CD4-positive, alpha-beta T cell treated with Interleukin-6 for 4 hours (primary cell): ENCODE measurements at places on chromosomes 1 and 21.
A peak's percentile ranks its signal among the peaks of the same experiment; 100 is the strongest.

DNA sequence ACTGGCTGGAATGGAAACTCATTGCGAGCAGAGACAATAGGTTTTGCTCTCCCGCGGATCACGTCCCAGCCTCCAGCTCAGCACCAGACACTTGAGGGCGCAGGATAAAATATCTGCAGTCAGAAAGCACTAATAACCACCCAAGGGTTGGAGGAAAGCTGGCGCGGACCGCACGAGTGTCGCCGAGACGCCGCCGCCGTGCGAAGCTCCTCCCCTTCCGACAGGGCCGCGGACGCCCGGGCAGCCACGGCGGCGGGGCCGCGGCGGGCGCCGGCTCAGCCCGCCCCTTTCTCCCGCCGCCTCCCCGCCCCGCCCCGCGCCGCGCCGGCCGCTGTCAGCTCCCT lies at the start of gene CMPK1:
Gene CMPK1 (plus strand): TSS at position 213 of the 344 bp plus-strand sequence. CDS start 156 bp downstream, outside the sequence.
- peak; percentile 86 for DNase-seq

GRCh38 chr1:41901551-41901950 lies 17.2 kb downstream of the HIVEP3 start:
- DNase-seq, result no peak

GRCh38 chr1:51347398-51348146 lies 17.2 kb upstream of the TTC39A start:
- DNase-seq, result no peak

GRCh38 chr1:97864615-97865014 lies 56.2 kb downstream of the DPYD start:
- no peak for DNase-seq

DNA sequence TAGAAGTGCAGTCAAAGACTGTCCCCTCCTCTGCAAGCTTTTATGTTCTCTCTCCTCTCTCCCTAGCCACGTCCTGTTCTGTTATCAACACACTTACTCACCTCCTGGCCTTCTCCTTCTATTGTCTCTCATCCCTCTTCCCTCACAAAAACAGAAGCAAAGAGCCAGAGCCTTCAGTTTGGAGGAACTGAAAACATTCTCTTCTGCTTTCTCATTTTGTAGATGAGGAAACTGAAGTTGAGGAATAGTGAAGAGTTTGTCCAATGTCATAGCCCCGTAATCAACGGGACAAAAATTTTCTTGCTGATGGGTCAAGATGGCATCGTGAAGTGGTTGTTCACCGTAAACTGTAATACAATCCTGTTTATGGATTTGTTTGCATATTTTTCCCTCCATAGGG lies 1.9 kb downstream of the NLRP3 start:
- no peak for DNase-seq

- no peak for DNase-seq
Measured at GRCh38 chr1:31585736-31586365, 9.5 kb downstream of the TINAGL1 start.

- no peak for DNase-seq
Measured at GRCh38 chr1:199811163-199811562, 216.3 kb upstream of the NR5A2 start.

- no peak for DNase-seq
Measured at GRCh38 chr1:35587736-35588135, 14.6 kb downstream of the TFAP2E start.

- DNase-seq, result no peak
Measured at GRCh38 chr1:86430376-86430775, 6.4 kb downstream of the CLCA2 start.

DNA sequence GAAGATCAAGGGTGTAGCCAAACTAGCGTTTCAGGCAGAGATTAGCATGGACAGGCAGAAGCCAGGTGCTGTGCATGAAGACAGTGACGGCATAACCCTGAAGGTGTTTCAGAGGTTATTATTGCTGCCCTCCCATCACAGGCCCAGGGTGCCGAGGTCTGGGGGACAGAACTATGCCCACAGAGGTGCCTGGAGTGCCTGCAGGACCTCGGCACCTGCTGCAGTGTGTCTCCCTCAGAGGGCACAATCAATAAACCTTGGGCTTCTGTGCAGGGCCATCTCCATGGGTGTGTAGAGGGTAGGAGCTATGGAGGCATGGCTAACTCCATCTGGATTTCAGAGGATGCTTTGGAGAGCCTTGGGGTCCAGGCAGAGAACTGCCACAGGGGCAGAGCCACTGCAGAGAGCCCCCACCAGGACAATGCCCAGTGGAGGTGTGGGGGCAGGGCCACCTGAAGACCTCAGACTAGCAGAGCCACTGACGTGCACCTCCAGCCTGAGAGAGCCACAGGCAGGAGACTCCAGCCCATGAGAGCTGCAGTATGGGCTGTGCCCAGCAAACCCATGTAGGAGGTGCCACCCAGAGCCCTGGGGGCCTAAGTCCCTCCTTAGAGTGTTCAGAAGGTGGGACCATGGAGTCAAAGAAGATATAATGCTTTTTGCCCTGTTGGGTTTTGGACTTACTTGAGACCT lies 5.7 kb upstream of the ABCG1 start:
- DNase-seq, result no peak

GRCh38 chr1:160403244-160403643 lies 2.9 kb downstream of the VANGL2 start:
- no peak for DNase-seq

DNA sequence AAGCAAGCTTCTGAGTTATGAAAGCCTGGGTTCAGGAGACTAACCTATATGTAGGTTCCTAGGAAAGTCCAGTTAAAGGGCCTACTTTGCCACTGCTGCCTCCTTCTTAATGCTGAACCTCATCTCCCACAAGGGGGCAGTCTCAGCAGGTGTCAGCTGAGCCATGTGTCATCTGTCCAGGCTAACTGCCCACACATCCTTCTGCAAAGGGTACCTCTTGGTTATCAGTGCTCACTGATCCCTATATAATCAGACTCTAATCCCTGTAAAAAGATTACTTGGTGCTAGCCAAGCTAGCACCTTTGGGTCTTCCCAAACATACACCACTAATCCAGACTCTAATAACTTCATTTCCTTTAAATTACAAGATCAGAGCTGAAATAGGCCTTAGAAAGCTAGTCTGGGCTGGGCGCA lies 9.0 kb downstream of the PRDX1 start:
- peak; percentile 66 for DNase-seq

DNA sequence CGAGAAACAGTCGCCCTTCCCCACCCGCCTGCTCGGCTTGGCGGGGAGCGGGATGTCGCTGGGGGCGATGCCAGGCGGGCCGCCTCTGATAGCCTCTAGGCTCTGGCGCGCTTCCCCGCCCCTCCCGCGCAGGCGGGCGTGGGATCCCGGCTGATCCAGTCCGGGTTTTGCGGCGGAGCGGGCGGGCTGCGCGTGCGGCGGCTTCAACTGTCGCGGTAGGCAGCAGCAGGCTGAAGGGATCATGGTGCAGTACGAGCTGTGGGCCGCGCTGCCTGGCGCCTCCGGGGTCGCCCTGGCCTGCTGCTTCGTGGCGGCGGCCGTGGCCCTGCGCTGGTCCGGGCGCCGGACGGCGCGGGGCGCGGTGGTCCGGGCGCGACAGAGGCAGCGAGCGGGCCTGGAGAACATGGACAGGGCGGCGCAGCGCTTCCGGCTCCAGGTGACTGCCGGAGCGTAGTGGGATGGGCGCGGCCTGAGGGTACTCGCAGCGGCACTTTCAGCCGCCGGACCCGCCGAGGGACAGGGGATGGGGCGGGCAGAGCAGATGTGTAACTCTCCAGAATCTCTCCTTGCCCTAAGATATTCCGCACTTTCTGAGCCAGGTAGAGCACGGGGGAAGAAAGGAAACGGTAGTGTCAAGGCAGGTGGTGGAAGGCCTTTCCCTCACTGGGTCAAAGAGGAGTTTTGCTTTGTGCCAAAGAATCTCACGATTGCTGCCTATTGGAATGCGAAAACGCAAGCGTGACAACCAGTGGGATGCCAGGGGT lies at the start of gene FAAH:
Gene FAAH (plus strand): TSS at position 210 of the 764 bp plus-strand sequence. CDS start 32 bp downstream, at position 242.
- DNase-seq, result peak; percentile 46

GRCh38 chr21:42159560-42160110 lies 59.3 kb upstream of the ABCG1 start:
- no peak for DNase-seq

GRCh38 chr1:205792481-205792881 lies 17.2 kb upstream of the RAB29 start:
- DNase-seq, result no peak

DNA sequence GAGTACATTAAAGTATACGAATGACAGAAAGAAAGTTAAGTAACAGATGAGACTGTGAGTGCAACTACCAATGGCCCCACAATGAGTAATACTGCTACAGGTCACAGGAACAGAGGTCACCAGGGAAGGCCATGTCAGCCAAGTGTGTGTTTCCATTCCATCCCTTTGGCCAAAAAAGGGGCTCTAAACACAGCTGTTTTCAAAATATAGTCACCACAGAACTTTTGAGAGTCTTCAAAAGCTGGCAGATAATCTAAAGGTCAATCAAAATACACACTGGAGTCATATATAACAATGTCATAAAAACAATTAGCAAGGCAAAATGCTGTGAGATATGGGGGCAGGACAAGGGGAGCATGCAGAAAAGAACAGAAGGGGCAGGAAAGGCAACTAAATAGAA lies 10.2 kb downstream of the USP24 start:
- DNase-seq, result no peak

DNA sequence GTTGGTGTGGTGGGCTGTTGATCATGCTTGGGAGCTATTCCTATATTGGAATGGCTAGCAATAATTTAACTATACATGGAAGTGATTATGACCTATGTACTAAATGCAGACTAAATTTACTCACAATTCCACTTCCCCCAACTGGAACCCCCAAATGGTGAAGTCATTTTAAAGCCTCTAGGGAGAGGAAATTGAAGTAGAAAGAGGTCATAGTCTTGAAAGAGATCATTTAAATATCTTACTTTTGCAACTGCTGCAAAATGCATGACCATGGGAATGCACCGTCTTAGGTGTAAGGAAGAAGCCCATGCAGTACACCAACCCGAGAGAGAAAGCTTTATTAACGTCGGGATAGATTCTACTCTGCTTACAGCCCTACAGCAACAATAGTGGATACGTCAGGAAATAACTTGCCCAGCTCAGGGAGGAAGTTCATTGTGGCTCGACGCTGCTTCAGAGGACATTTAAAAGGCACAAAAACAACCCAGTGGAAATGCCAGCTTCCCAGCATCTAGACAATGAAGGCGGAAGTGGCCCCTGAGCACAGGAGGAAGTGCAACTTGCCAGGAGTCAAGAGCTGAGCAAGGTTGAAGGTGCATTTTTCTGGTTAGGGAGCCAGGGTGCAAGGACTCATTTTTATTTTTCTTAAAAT lies 26.5 kb downstream of the CYYR1 start:
- DNase-seq, result no peak

GRCh38 chr1:174225499-174226204 lies 66.3 kb downstream of the RABGAP1L start:
- DNase-seq, result no peak

- no peak for DNase-seq
Measured at GRCh38 chr1:5861871-5862825, 130.1 kb downstream of the NPHP4 start.

GRCh38 chr1:106937104-106937503 lies 119.4 kb upstream of the PRMT6 start:
- DNase-seq, result no peak

- DNase-seq, result peak; percentile 20
Measured at GRCh38 chr1:153598309-153599172, 14.4 kb downstream of the S100A16 start.

- no peak for DNase-seq
Measured at GRCh38 chr1:246267426-246267825, 239.7 kb downstream of the SMYD3 start.

- no peak for DNase-seq
Measured at GRCh38 chr21:25560271-25560685, 47.0 kb downstream of the MRPL39 start.

GRCh38 chr21:21101911-21102310 lies 103.7 kb downstream of the NCAM2 start:
- no peak for DNase-seq

DNA sequence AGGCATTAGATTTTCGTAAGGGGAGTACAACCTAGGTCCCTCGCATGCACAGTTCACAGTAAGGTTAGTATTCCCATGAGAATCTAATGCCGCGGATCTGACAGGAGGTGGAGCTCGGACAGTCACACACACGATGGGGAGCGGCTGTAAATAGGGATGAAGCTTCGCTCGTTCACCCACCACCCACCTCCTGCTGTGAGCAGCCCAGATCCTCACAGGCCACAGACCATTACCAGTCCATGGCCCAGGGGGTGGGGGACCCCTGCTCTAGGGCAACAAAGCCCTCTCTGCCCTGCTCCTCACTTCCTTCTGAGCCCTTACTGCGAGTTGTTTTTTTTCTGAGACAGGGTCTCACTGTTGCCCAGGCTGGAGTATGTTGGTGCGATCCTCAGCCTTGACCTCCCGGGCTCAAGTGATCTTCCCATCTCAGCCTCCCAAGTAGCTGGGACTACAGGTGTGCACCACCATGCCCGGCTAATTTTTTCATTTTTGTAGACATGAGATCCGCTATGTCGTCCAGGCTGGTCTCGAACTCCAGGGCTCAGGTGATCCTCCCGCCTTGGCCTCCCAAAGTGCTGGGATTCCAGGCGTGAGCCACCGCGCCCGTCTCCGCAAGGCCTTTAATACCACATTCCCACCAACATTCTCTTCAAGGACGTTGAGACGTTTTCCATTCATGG lies 21.3 kb downstream of the TRPM2 start:
- no peak for DNase-seq

GRCh38 chr1:39564941-39565340 lies 11.6 kb downstream of the PABPC4 start:
- no peak for DNase-seq

DNA sequence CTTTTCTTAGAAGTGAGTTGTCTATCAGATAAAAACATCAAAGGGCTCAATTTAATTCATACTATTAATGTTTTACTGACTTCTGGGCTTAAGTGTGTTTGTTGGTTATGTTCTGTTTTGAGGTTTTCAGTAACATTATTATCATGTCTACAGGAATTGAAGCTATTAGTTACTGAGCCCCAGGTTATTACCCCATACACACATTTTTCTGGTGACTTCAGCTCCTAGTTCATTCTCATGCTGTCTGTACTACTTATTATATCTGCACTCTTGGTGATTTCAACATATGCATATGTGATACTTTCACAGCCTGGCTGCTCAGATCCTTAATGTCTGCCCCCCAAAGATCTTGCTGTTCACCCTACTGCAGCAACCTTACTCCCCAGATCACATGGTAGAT lies 27.0 kb upstream of the SGIP1 start:
- DNase-seq, result no peak

GRCh38 chr1:156140879-156141707 lies 12.3 kb upstream of the SEMA4A start:
- peak; percentile 19 for DNase-seq

DNA sequence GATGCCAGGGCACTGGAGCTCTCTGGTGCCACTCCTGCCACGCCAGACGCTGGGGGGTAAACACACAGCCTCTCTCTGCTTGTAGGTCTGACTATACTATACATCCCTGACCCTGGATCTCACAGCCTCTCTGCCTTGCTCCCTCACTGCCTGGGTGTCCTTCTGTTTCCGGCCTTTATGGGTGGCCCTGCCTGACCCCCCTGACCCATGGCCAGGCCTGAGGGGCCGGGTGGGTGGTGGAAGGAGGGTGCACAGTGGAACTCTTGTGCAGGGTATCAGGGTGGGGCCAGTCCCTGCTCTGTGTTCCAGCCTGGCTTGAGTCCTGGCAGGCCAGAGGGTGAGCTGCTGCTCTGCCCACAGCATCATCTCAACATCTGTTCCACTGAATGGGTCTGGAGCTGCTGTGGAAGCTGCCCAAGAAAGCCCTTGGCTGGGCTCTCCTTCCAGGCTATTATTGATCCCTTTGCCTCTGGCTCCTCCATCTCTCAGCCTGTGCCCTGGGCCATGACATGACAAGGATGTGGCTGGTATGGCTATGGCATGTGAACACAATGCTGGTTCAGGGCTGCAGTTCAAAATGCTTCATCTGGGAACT lies 17.2 kb upstream of the SYNC start:
- DNase-seq, result no peak

GRCh38 chr1:217535601-217536377 lies 95.1 kb downstream of the GPATCH2 start:
- no peak for DNase-seq

GRCh38 chr1:91400133-91400725 lies 4.4 kb downstream of the HFM1 start:
- no peak for DNase-seq
